ENCODE measurements at places on chromosomes 16 and 17. TPM values are rescaled to one million over a fixed set of nuclear protein-coding genes. Genes with fewer than 3 reads are reported as not detected.

CTF1 gene
- 7.9 TPM for total RNA-seq

ABCC11 gene
- 0.05 TPM for total RNA-seq

CTRB2 gene
- total RNA-seq = not detected

TNFRSF12A gene
- total RNA-seq = 118 TPM

GRCh38 chr17:42183741-42184711 is 1.2 kb downstream of the HCRT start:
- peak; percentile 60 for DNase-seq

DNA sequence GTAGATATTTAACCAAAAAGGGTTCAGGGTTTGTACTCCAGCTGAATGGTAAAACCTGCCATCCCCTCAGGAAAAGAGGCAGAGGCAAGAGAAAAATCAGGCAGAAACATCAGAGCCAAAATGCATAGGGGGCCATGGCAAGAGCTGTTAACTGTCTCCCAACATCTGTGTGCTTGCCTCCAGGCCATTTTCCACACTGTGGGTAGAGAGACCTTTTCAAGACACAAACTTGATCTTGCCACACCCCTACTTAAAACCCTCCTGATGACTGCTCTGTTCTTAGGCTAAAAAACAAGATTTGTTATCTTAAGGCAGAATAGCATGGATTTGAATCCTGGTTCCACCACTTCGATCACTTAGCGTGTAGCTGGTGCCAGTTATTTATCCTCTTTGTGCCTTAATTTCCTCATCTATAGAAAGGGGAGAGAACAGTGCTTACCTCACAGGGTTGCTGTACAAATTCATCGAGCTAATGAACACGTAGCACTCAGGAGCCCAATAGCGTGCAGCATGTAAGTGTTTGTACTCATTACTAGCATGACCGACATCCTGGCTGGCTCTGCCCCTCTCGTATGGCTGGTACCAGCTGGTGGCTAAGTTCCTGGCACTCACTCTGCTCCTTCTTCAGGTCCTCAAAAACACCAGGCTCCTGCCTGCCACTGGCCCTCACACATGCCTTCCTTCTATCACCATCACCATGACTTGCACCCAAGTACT is 25.8 kb downstream of the STAT3 start:
- DNase-seq = no peak

GRCh38 chr16:15572329-15573001 is 70.5 kb downstream of the MARF1 start:
- peak; percentile 63 for DNase-seq

DNA sequence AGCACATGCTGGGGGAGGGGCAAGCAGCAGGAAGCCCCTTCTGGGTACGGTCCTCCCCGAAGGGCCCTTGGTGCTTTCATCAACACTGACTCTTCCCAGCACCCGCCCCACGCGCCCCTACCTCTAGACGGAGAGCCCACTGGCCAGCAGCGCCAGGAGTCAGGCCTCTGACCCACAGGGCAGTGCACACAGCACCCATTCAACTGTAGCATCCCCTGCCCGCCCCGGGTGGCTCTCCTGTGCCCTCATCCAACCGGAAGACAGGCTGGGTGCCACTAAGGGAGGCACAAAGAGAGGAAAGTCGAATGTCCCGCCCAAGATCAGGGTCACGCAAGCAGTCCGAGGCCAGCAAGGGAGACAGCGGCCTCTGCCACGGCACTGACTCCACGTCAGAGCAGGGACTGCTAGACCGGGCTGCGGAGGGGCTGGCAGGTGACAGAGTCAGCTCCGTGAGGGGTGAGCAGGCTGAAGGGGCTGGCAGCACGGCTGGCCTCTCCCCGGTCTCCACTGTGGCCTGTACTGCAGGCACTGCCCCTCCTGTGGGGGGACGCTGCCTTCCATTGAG is 9.8 kb downstream of the MSRB1 start:
- DNase-seq = no peak

DNA sequence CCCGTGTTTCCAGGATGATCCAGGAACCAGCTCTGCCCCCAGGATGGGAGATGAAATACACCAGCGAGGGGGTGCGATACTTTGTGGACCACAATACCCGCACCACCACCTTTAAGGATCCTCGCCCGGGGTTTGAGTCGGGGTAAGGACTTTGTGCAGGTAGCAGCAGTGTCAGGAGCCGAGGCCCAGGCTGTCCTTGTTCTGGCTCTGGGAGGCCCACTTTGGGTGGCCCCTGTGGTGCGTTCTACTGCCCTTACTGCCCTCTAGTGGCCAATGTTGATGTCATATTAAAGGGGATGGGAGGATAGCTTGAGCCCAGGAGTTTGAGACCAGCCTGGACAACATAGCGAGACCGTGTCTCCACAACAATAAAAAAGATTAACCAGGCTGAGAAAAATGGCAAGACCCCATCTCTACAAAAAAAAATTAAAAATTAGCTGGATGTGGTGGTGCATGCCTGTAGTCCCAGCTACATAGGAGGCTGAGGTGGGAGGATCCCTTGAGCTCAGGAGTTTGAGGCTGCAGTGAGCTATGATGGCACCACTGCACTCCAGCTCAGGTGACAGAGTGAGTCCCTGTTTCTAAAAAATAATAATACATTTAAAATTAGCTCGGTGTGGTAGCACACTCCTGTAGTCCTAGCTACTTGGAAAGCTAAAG is 20.9 kb upstream of the CLEC18A start:
- no peak for DNase-seq

Data from left lung (tissue), 14 donors.